Activated CD8-positive, alpha-beta memory T cell treated with anti-CD3 and anti-CD28 coated beads, Interleukin-2, amount 10 ng/mL, durations not matched to agents 7 days and 5 days (primary cell): ENCODE measurements at places on chromosomes 3 and 15. TPM values are rescaled to one million over a fixed set of nuclear protein-coding genes. Genes with fewer than 3 reads are reported as not detected.

GRCh38 chr3:66353530-66353929, 132.7 kb downstream of the SLC25A26 start:
- peaks cover 14% of the 10 kb centered on the region for H3K4me1 ChIP-seq
- H3K27ac ChIP-seq = no peak overlapping the region
- H3K36me3 ChIP-seq = no peaks in the 10 kb centered on the region
- DNase-seq = no peak

GRCh38 chr15:62979252-62979651, 63.3 kb upstream of the TPM1 start:
- no peak for DNase-seq
- H3K27ac ChIP-seq = no peak overlapping the region
- peaks cover 18% of the 10 kb centered on the region for H3K27me3 ChIP-seq

GRCh38 chr3:126211569-126211968, 31.2 kb upstream of the ALDH1L1 start:
- no peak overlapping the region for H3K4me3 ChIP-seq
- peaks cover 54% of the 10 kb centered on the region for H3K27me3 ChIP-seq
- peaks cover 4% of the 10 kb centered on the region for H3K4me1 ChIP-seq
- no peak overlapping the region for H3K27ac ChIP-seq
- no peak for DNase-seq

DNA sequence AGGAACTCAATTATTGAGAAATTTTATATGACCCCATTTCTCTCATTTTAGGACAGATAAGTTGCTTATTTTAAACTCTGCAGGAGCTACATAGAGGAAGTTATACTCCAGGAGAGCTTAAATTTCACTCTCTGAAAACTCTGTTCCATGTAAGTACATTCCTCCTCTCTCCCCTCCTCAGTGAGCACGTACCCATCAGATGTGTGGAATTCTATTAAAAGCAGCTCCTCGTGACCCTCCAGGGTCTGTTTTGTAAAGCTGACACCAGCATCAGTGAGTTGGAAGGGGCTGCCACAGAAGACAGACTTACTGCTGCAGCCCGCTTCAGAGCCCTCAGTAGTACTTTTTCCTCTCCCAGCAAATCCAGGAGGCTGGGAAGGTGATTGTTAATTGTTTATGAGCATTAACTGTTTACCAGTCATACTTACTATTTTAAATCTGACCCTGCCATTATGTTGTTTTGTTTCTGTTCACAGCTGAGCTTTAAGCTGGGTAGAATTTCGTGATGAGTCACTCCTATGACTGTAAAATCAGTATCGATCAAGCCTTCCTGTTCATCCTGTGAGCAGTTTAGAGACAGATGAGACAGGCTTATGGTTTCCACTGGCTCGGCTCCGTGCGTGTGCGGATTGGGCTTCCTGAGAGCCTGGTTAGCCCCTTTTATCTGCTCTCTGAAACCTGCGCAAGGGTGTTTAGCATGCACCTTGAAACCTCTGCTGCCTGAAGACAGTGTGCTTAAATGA, 20.4 kb downstream of the IGF1R start:
- peaks cover 2% of the 10 kb centered on the region for H3K27me3 ChIP-seq
- peaks cover 24% of the 10 kb centered on the region for H3K4me1 ChIP-seq
- peak overlapping the region; percentile 41 for H3K27ac ChIP-seq
- DNase-seq = peak; percentile 56

DNA sequence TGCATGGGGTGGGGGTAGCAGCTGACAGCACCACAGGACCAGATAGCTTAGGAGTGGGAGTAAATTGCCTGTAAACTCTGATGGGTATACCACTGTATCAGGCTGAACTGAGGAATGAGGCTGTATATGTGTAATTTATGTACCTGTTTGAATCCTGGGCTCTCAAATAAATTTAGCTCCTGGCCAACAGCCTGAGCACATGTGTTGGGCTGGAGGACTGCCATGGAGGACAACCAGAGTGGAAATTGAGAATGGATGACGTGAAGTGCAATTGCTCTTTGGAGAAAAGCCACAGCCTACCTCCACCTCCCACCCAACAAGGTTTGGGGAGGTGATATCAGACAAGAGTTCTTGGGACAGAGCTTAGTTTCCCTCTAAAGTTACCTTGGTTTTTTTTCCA, 328.6 kb upstream of the PROK2 start:
- DNase-seq = no peak
- no peaks in the 10 kb centered on the region for H3K4me1 ChIP-seq
- H3K36me3 ChIP-seq = no peaks in the 10 kb centered on the region

GRCh38 chr3:122623031-122623829, 45.8 kb downstream of the PARP15 start:
- peaks cover 2% of the 10 kb centered on the region for H3K4me1 ChIP-seq
- no peak overlapping the region for H3K4me3 ChIP-seq
- no peak overlapping the region for H3K27ac ChIP-seq
- no peak for DNase-seq

The SPESP1 gene
- total RNA-seq = 0.70 TPM
